CD14-positive monocyte (primary cell): ENCODE measurements at places on chromosomes 2 and 18.

GRCh38 chr2:101558740-101559525, 84.0 kb upstream of the RFX8 start:
- DNase-seq = no peak

DNA sequence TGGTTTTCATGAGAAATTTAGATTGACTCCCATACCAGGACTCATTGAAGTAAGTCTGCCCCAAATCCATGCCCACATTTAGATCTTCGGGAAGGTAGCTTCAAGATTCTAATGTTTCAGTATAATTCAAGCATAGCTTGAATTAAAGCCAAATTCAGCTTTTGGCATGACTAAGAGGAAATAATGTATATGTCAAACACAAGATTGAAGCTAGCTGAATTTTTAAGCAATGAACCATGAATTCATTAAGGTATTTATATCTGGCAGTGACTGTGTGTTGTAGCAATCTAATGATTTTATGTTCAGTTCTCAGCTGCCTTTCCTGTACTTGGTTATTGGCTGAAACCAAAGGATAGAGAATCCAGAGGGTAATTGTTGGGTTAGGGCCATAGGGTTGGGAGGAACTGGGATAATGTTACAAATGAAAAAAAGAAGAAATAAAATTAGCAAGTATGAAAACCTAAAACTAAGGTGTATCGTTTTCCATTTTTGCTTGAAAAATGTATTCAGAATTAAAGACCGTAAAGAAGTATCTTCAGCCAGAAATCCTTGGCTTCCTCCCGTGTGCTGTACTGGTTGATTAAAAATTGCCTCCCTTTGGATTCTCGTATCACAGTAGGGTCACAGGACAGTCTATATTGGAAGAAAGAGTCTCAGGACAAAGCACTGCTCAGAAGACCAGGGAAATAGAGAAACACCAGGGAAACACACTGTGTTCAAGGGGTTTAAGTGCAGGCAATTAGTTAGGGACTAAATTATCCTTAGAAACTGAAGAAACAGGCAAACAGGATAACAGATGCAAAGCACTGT, 119.0 kb upstream of the FN1 start:
- DNase-seq = no peak

GRCh38 chr2:99682275-99683060, 192.7 kb upstream of the REV1 start:
- DNase-seq = no peak

DNA sequence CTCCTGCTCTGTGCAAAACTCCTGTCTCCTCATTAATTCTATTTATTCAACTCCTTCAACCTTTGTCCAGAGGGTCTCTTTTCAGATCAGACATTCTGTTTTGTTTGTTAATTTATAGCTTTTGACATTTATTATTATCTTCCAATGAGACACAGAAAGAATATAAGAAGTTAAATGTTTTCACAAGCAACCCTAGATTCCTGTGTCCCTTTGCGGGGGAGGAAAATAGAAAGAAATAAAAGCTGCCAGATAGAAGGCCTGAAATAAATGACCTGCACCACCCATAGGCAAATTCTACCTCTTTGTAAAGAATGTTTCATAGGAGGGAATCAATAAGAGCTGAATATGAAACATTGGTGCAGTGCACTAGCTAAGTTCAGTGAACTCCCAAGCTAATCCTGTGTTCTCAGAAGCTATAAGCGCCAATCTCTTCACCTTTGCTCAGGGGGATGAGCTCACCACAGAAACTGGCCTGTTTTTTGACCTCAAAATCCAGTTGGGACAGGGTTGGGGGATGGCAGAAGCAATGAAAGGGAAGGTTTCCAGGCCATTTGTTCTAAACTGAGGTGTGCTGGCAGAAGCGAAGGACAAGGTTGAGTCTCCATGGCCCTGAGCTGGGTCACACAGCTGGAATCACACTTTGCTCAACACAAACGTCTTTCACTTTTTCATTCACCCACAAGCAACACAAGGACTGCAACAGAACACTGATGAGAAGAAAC, 258.6 kb downstream of the NRXN1 start:
- DNase-seq = no peak

DNA sequence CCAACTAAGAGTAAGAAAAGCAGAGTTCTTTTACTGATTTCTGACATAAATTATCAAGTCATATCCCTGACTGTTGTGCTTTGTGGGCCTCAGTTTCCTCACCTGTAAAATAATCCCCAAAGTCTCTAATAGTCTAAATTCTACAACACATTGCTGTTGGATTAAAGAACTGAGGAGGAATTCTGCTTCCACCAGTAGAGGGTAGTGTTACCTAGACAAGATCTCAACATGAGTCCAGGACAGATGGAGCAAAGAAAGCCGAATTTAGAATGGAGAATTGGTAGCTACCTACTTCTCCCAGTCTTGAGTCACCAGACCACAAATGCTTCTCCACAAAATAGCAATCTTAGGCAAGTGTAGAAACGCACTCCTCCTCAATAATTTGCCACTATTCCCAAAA, 462.5 kb upstream of the FSHR start:
- DNase-seq = no peak

- no peak for DNase-seq
Observed at GRCh38 chr2:223404616-223405015, 197.5 kb downstream of the SCG2 start.

GRCh38 chr2:219906114-219907010, 278.9 kb downstream of the SLC4A3 start:
- DNase-seq = no peak

GRCh38 chr2:14423145-14423906, 209.2 kb upstream of the LRATD1 start:
- DNase-seq = no peak

GRCh38 chr2:45661828-45662227, 10.4 kb downstream of the PRKCE start:
- no peak for DNase-seq

GRCh38 chr2:122186761-122187222, 431.3 kb downstream of the TSN start:
- no peak for DNase-seq

GRCh38 chr2:160610041-160610440, 116.4 kb upstream of the RBMS1 start:
- no peak for DNase-seq

- DNase-seq = no peak
Observed at GRCh38 chr18:70450426-70451253, 161.8 kb downstream of the SOCS6 start.

GRCh38 chr18:56283316-56283715, 355.1 kb downstream of the TXNL1 start:
- no peak for DNase-seq

GRCh38 chr2:101509499-101510284, 34.8 kb upstream of the RFX8 start:
- peak; percentile 88 for DNase-seq

- no peak for DNase-seq
Observed at GRCh38 chr2:130871843-130872740, 35.4 kb downstream of the ARHGEF4 start.

DNA sequence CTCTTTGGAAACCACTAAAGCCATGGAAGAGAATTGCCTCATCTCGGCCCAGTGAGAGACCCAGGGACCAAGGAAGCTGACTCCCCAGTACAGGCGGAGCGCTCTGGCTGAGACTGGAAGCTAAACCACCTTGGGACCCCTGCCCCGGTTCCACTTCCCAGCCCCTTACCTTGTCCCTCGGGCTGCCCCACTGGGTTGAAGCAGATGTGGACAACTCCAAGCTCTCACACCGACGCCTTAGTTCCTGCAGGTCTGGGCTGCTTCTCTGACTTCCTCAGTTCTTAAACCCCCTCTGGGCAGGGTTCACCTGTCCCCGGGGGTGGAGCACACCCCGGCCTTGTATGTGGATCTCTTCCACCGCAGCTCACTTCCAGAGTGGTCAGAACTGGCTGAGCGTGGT, 266.2 kb downstream of the PHLPP1 start:
- no peak for DNase-seq

DNA sequence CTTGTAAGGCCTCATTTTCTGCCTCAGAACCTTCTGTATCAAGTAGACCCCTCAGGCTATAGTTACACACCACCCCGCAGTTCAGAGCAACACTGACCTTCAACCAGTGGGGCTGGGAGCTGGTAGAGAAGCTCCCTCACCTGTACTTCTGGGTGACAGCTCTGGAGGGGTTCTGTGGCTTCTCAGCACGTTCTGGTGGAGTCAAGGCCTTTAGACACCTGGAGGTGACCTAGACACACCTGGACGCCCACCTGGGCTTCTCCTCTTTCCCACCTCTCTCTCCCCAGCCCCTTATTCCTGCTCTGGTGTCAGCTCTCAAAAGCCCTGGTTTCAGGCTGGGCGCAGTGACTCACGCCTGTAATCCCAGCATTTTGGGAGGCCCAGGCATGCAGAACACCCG, 7.3 kb upstream of the CIB4 start:
- no peak for DNase-seq
